ENCODE measurements at places on chromosomes 7 and 10.
A peak's percentile ranks its signal among the peaks of the same experiment; 100 is the strongest.

GRCh38 chr7:147861058-147861716 lies 729.4 kb upstream of the C7orf33 start:
- DNase-seq = no peak

DNA sequence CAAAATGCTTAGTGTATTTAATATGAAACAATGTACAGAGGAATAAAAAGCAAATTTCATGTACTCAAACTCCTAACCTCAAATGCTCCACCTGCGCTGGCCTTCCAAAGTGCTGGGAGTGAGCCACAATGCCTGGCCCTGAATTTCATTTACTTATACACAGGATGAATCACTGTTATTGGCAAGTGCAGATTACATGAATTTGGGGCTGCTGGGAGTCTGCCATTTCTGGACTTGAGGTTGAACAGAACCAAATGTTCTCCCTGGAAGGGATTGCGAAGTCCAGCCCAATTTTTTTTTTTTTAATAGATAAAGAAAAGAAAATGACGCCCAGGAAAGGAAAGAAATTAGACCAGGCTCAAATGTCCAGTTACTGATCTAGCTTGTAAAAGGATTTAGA lies 6.8 kb upstream of the CSTF2T start:
- DNase-seq = no peak

DNA sequence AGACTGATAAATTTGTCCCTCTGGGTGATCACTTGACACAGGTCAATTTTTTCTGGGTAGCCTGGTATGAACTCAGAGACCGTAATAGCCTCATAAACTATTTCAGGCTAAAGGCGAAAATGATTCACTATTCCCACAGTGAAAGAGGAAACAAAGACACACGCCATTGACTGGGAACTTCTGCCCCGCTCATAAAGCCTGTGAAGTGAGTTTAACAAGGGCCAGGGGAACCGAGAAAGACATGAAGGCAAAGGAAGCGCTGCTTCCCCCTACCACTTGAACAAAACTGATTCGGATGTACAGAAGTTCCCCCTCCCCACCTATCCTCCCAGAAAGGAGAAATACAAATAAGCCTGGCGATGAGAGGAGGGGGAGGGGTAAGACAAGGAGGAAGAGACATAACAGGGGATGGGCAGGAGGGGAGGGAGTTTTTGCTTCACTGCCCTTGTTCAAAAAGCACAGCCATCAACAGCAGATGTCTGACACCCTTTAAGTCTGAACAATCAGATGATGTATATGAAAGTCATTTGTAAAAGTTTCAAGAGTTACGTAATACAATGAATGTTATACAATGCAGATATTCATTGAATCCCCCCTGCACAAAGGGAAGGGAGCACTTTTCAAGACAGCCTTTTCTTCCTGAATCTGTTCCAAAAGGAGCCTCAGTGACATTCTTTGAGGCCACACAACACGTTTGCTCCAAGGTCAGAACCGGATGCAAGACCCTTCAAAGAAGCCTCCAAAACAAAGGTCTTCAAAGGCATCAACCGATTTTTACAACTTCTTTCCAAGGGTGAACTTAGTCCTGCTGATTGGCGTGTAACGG lies 734 bp downstream of the ABCB4 start:
- DNase-seq = peak; percentile 77

DNA sequence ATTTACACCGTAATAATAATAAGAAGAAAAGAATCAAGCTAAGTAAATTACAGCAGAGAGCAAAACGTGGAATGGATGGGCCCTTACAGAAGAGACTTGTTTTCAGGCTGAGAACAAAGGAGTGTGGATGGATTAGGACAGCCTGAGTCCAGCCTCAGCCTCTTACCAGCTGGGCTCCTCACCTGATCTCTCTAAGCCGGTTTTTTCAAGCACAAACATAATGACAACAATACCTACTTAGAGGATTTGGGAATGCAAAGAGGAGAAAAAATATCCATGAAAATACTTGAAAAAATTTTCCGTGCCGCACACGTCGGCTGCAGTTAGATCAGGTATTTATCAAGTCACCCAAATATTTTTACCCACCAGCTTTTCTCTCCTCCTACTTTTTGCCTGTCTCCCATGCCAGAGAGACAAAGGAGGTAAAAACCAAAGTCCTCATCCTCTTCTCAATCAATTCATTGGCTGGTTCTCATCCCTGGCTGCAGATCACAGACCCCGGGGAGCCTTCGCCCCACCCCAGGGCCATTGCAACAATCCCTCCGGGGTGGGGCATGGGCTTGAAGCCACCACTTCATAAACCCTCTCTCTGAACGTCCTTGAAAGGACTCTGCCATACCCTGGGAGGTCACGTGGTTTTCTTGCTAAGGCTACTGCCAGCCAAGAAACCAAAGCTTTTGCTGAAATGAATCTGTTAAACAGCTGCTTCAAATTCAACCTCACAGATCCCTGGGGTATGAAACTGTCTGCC lies 29.7 kb upstream of the GTF2I start:
- DNase-seq = no peak

GRCh38 chr10:25174461-25175230 lies at the start of gene GPR158:
Gene GPR158 (plus strand): TSS chr10:25175001. CDS start chr10:25175421, 420 bp downstream.
- DNase-seq = peak; percentile 51

GRCh38 chr10:48468130-48468790 lies 136.6 kb downstream of the ARHGAP22 start:
- DNase-seq = no peak

GRCh38 chr7:72334066-72334465 lies 78.1 kb downstream of the CALN1 start:
- DNase-seq = no peak

- DNase-seq = peak; percentile 72
These were observed 137.6 kb downstream of the RGS10 start for GRCh38 chr10:119404719-119405519.

- no peak for DNase-seq
These were observed 72.9 kb upstream of the OGDHL start for GRCh38 chr10:49834976-49835375.

DNA sequence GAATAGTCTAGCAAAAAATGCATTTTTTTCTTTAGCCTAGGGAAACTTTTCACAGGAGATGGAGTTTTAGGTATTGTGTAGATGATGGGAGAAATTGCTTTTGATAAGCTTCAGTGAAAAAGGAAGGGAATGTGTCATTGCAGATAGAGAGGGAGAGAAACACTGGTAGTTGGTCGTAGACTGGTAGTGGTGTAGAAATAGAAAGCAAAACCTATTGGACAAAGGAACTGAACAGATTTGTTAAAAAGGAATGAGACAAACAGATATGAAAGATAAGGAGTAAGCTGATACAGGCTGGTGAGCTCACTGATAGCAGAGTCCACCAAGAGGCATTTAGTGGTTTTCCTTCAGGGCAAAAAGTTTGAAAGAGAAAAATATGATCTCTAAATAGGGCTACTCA lies 94.3 kb downstream of the ZEB1 start:
- no peak for DNase-seq

GRCh38 chr10:72039377-72039776 lies 49.0 kb downstream of the SPOCK2 start:
- no peak for DNase-seq

DNA sequence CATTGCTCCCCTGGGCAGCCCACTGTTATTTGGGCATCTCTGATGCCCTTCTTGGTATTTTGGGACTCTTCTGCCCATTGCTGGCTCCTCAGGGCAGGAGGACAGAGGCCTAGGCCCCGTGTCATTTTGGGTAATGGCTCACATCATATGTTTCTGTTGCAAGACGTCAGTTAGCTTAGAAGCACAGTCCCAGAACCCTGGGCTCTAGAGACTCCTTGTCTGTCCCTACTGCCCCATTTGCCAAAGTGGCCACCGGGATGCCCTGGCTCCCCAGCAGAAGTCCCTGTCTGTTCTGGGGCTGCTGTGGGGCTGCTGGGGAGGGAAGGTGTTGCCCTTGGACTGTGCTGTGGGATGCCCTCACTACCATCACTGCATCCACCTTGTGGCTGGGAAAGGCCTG lies 48.8 kb downstream of the ADCYAP1R1 start:
- DNase-seq = no peak

GRCh38 chr10:95384011-95384704 lies 93.4 kb upstream of the PDLIM1 start:
- DNase-seq = no peak

DNA sequence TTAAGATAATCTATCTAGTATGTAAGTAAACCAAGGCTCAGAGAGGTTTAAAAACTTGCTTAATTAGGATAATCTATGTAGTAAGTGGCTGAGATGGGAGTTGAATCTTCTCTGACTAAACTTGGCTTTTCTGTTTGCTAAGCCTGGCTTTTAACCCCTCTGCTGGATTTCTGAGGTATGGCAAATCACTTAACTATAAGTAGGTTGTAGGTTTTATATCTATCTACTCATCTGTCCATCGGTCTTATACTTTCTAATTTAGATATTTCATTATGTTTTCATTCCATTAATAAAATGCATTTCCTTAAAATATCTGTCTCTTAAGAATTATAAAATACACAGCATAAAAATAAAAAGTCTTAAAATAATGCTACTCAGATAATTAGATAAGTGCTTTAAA lies 59.4 kb downstream of the ST7 start:
- peak; percentile 45 for DNase-seq

- no peak for DNase-seq
These were observed 51.3 kb upstream of the TCF7L2 start for GRCh38 chr10:112898540-112899390.

DNA sequence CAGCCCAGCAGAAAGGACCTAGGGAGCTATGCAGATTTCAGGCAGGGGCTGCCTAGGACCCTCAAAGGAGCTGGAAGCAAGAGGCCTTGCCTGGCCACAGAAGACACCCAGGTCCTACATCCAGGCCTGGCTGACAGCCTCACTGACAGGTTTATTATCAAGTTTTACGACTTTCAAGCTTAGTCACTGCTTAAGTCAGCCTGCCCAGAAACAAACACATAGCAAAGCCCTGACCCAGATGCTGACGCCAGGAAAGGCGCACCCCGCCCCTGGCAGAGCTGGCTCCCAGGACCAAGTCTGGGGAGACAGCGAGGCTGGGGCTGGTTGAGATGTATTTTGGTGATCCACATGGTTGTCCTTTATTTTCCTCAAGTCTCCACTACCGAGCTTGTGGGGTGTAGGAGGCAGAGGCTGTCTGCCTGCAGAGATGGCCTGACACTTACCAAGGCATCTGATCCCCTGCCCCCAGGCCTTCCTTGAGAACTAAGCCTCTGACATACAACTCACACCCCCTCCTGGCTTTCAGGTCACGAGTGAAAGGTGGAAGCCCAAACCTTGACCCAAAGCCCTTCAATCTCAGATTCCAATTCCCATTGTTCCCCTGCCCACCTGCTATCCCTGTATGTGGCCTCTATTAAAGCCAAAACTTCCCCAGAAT lies 80.7 kb upstream of the EMX2 start:
- no peak for DNase-seq

DNA sequence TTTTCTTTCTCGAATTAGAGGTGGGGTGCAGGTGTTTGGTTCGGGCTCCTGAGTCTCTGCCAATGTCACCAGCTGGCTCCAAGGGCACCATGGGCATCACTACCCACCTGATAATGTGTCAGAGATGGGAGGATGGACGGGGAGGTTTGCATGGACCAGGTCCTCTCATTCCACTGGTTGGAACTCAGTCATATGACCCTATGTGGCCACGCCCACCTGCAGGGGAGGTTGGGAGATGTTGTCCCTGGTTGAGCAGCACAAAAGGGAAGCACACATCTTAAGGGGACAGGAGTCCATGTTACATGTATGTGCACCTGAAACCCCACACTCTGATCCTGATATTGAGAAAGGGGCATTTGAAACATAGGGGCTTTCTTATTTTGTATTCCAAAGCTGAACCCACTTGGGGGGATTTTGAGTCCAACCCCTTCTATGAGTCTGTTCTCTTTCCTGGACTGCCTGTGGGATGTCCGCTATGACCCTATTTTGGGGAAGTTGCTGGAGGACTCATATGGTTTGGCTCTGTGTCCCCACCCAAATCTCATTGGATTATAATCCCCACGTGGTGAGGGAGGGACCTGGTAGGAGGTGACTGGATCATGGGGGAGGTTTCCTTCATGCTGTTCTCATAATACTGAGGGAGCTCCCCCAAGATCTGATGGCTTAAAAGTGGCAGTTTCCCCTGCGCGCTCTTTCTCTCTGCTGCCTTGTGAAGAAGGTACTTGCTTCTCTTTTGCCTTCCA lies 66.9 kb upstream of the BAIAP2L1 start:
- DNase-seq = no peak

DNA sequence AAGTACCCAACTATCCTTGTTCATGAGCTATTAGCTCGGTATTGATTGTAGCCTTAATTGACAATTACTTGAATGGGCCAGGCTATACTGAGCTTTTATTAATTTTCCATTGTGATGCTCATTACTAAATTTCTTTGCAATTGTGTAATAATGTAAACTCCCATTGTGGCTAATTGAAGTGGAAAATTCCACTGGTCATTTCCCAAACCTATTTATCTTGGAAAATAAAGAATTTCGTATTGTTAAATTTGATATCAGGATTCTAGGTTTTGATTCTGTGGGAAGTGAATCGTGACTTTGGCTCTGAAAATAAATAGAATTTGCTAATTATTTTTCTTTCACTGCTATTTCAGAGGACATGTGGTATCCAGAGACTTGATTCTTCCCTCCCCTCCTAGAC lies 111.0 kb downstream of the RTKN2 start:
- DNase-seq = no peak

DNA sequence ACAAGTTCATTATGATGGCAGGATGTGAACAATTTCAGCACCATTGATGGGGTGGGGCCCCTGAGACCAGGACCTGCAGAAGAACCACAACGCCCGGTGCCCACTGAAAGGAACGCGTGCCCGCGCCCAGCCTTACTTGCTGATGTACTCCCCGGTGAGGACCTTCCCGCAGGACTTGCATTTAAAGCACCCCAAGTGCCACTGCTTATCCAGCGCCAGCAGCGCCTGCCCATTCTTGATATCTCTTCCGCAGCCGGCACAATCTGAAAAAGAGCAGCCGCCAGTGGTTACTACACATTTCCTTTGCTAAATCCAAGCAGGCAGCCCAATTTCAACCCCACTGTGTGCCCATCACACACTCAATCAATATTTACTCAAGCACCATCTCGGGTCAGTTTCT lies 110.6 kb downstream of the ABLIM1 start:
- no peak for DNase-seq

- DNase-seq = peak; percentile 73
These were observed 127.9 kb downstream of the NRF1 start for GRCh38 chr7:129739427-129739826.

DNA sequence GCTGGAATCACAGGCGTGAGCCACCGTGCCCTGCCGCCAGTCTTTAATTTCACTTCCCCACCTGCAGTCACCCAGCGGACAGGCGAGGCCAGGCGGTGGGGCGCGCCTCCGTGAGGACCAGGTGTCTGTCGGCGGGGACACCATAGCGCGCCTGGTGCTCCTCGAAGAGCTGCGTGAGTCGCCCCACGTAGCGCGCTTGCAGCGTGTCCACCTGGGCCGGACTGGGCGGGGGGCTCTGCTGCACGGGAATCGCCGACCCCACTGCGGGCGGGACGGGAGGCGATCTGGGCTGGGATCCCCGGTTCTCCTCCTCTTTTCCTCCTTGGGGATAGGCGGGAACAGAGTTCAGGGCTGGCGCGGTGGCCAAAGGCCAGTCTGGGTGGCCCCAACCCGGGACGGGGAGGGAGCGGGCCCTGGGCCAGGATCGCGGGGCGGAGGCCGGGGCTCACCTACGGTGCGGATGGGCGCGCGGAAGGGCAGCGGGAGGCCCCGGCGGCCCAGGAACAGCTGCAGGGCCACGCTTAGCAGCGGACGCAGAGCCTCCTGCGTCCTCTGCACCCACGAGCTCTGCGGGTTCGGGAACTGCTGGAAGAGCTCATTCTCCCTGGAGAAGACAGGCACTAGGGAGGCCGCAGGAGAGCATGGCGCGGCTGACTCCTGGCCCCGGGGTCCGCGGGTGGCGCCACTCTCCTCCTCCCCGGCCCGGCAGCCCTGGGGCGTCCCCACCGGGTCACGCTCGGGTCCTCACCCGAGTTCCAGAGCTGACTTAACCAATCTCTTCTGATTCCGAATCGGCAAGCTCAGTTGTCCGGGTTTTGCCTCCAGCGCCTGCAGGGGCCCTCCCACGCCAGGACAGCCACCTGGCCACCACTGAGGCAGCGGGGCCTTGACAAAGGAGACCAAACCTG lies 1.1 kb upstream of the MOGAT3 start:
- DNase-seq = no peak

Measured in inflammatory macrophage (primary cell).